HT1080 (cell line): ENCODE measurements at places on chromosomes 4 and X. TPM values are rescaled to one million over a fixed set of nuclear protein-coding genes. Genes with fewer than 3 reads are reported as not detected.

The ARHGAP24 gene
- total RNA-seq = 3.3 and 5.8 TPM in 2 replicates

The GUCY1B1 gene
- 5.3 and 7.6 TPM in 2 replicates for total RNA-seq

The ADGRG4 gene
- total RNA-seq = 0.02 TPM in 1 of 2 replicates, not detected in the other

The MAGEA2 gene
- 87.1 and 93.8 TPM in 2 replicates for total RNA-seq

The STOX2 gene
- total RNA-seq = not detected in 2 replicates

The IL13RA2 gene
- total RNA-seq = 0.87 and 1.7 TPM in 2 replicates

The TENM3 gene
- total RNA-seq = 31.0 and 54.1 TPM in 2 replicates

The PABPC5 gene
- total RNA-seq = not detected in 2 replicates

The CT47C1 gene
- total RNA-seq = 0.10 TPM in 1 of 2 replicates, not detected in the other

The CCDC160 gene
- 0.06 TPM in 1 of 2 replicates, not detected in the other for total RNA-seq

The NEUROG2 gene
- 0.03 and 0.05 TPM in 2 replicates for total RNA-seq

The DMP1 gene
- total RNA-seq = not detected in 2 replicates

The BDH2 gene
- 22.7 and 23.4 TPM in 2 replicates for total RNA-seq

The CD38 gene
- 0.06 and 0.23 TPM in 2 replicates for total RNA-seq

The CENPI gene
- 18.4 and 19.1 TPM in 2 replicates for total RNA-seq

DNA sequence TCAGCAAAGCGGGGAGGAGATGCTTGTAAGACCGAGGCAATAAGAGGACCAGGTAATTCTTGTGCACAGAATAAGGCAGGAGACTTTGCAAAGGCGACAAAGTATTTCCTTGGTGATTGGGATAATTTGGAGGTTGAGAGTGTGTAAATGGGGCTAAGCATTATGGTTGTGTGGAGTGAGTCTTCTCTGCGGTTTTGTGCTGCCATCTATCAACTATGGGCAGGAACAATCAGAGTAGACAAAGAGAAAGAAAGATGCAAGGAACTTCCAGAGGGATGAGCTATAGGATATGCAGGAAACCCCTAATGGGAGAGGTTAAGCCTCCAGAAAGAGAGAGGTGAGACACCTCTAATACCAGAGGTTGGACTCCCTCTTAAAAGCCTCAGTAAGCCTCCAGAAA lies 339.8 kb downstream of the PAPSS1 start:
- DNase-seq = peak; percentile 25

GRCh38 chr4:128333309-128334018 lies 45.9 kb upstream of the PGRMC2 start:
- DNase-seq = no peak

- no peak for DNase-seq
Observed at GRCh38 chr4:123415977-123416376, 19.4 kb downstream of the SPRY1 start.

DNA sequence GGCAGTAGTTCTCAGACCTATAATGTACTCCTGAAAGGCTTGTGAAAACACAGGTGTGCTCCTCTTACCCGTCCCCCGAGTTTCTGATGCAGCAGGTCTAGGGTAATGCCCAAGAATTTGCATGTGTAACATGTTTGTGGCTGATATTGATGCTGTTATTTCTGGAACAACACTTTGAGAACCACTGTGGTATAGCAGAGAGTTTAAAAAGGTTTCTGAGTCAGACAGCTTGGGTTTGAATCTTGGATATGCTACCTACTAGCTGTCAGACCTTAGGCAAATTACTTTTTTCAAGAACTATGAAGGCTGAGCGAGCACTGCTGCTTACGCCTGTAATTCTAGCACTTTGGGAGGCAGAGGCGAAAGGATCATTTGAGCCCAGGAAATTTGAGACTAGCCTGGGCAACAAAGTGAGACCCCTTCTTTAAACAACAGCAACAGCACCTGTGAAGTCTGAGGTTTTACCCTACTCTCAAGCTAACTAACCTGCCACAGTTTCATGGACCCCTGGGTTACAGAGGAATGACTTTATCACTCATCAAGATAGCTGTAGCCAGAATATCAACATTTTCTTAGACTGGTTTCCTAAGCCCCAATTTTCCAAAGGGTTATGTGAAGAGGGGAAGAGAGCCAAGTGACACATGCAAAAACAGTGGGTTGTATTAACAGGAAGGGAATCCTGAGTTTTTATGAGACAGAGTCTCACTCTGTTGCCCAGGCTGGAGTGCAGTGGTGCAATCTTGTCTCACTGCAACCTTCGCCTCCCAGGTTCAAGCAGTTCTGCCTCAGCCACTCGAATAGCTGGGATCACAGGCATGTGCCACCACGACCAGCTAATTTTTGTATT lies 5.1 kb downstream of the AFF1 start:
- DNase-seq = no peak

GRCh38 chrX:34404386-34405070 lies 252.6 kb downstream of the TMEM47 start:
- no peak for DNase-seq

- DNase-seq = no peak
Observed at GRCh38 chrX:75118296-75118695, 37.8 kb downstream of the ABCB7 start.

GRCh38 chr4:16072168-16072567 lies 11.7 kb downstream of the PROM1 start:
- no peak for DNase-seq

GRCh38 chr4:73831569-73831968 lies 4.9 kb upstream of the CXCL6 start:
- DNase-seq = no peak

DNA sequence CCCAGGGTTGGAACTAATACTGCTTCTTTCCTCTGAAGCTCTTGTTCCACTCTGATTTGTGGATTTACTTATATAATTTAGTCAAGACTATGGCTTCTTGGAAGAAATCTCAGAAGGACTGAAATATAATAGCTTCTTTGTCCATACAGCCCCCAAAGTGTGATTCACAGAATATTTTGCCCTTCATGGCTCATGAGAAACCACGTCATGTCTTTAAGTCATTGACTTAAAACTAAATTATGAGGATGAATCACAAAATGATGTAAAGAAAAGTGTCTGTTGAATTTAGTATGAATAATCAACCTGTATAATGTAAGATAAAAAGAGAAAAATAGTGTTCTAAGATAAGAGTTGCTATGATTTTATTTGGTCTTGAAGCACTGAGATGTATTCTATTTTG lies 43.3 kb upstream of the AGA start:
- DNase-seq = peak; percentile 89

DNA sequence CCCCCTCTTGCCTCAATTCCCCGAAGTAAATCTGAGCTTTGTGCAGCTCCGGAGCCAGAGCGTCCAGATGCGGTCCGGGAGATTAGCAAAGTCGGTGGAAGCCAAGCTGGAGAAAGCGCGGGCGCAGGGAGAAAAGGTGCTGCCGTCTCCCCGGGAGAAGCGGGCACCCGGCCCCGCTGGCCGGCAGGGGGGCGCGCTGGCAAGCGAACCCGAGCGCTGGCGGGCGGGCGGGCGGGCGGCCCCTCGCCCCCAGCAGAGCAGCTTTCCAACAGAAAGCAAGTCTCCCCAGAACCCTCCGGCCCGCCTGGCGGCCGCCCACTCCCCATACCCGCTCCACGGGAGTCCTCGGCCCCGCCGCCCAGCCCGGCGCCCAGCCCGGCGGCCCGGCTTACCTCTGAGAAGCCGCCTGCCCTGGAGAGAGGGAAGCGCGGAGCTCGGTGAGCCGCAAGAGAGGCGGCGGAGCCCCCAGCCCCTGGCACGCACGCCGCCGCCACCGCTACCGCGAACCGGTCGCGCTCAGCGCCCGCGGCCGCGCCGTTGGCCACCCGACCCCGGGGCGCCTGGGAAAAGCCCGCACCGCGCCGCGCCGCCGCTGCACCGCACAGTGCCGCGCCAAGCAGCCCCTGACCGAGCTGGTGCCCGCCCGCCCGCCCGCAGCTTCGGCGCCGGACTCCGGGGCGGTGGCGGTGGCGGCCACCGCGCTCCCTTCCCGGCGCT lies 529 bp upstream of the CITED1 start:
- no peak for DNase-seq

- DNase-seq = no peak
Observed at GRCh38 chr4:148443512-148444295, 1.5 kb upstream of the NR3C2 start.

DNA sequence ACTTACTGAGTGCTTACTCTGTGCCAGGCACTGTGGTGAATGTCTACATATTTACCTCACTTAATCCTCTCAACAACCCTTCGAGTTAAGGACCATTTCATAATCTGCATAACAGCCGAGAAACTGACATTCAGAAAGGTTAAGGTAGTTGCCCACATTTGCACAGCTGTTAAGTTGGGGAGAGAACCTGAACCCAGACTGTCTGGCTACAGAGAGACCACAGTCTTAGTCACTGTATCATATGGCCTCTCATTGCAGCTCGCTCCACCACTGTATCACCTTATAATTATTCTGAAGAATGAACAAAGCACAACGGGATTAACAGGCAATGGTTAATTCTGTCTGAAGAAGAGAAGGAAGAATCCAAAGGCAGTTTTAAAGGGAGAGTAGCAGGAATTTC lies 98.5 kb downstream of the ADGRA3 start:
- DNase-seq = peak; percentile 6

GRCh38 chr4:119682099-119682498 lies 53.5 kb upstream of the PDE5A start:
- no peak for DNase-seq

DNA sequence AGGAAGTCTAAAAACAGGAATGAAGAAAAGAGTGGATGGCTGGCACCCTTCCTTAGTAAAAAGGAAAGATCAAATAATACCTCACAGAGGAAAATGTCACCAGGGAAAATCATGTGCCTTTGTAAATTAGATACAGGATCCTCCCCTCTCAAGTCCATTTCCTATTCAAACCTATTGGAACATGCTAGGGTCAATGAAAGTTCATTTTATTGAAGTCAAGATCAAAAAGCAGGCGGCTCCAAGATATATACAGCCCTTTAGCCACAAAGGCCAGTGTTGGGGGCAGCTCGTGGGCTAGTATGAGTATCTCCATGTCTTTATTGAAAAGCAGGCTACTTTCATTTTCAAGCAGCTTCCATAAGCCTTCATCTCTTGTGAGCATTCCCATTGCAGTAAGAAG lies 141.1 kb downstream of the QDPR start:
- DNase-seq = no peak

DNA sequence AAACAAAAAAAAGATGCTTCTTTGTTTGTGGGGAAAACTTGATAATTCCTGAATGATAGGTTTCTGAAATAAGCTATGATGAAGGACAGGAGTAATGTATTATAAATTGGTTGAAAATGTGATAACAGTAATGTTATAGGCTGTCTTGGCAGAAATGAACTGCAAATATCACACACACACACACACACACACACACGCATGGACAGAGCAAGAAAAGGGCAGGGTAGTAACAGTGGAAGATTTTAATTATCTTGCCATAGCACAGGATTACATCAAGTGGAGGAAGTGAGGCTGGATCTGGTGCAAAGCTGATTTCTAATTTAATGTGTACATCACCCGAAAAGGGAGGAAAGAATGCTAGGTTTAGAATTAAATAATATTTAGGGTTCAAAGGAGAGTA lies 97.5 kb upstream of the CXXC4 start:
- no peak for DNase-seq

DNA sequence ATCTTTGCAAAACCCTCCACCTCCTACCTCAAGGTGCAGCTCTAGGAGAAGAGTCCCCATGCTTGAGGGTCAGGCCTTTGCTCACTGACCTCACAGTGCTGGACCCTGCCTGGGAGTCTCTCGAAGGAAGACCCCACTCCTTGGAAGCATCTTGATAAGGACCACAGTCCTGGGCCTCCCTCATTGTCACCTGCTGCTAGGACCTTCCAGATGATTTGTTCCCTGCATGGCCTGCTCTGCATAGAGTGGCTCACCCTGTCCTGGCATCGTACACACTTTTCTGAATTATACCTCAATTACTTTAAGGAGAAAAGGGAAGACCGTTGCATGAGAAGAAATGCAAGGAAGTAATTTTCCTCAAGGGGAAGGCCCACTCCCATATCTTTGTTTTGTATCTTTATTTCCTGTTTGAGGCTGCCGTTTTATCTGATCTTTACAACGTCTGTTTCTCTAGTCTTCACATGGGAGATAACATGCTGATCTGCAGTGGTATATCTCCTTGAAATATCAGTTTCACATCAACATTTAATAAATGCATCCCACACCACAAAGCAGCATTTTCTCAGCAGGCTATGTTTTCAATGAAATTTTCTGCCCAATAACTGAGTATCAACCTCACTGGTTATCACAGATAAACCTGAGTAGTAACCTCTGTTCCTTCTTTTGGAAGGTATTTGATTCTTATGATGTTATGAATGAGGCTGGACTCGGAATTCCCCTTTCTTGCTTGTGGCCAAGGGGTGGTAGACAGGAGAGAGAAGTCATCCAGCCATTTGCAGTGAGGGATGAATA lies 15.0 kb upstream of the AKAP17A start:
- DNase-seq = no peak

DNA sequence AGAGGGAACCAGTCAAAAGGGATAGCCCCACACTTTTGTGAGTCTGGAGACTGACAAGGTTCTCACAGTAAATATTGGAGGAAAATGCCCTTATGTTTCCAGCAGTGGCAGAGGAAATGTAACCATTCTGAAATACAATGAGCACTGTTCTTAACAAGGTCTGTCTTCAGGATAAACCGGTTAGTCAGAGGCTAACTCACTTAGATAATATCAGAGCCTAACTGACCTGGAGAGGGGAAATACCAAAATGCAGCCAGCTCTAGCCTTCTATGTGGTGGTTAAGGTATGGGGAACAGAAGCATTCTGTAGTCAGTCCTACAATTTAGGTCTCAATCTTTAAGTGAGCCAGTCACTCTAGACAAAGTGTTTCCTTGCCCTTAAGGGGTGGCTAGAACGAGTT lies 70.8 kb downstream of the TBCK start:
- DNase-seq = peak; percentile 2
